ENCODE measurements at places on chromosomes 4 and X. TPM values are rescaled to one million over a fixed set of nuclear protein-coding genes. Genes with fewer than 3 reads are reported as not detected.

The SH3TC1 gene
- total RNA-seq = 71.7 TPM

The BRS3 gene
- total RNA-seq = not detected

The SLC26A1 gene
- 0.20 TPM for total RNA-seq

The SLC38A5 gene
- total RNA-seq = 21.5 TPM

DNA sequence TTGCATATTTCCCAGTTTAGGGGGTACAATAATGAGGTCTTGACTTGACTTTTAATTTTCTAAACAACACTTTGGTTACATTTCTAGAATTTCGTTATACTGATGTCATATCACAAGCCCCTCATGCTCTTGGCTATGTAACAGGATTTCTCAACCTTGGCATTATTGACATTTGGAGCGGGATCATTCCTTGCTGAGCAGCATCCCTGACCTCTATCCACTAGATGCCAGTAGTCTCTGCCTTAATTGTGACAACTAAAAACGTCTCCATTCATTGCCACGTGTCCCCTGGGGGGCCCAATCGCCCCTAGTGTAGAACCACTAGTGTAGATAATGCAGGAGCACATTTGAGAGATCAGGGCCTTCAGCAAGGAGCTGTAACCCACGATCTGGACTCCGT lies 234.2 kb upstream of the MID1 start:
- no peaks in the 10 kb centered on the region for H3K4me1 ChIP-seq
- no peaks in the 10 kb centered on the region for H3K27me3 ChIP-seq
- no peak overlapping the region for H3K27ac ChIP-seq
- no peak overlapping the region for H3K4me3 ChIP-seq
- H3K36me3 ChIP-seq = no peaks in the 10 kb centered on the region

- no peaks in the 10 kb centered on the region for H3K4me1 ChIP-seq
- H3K36me3 ChIP-seq = no peaks in the 10 kb centered on the region
- DNase-seq = no peak
- H3K27ac ChIP-seq = no peak overlapping the region
- no peak overlapping the region for H3K4me3 ChIP-seq
Observed at GRCh38 chr4:169070895-169071218, 60.8 kb upstream of the CBR4 start.

DNA sequence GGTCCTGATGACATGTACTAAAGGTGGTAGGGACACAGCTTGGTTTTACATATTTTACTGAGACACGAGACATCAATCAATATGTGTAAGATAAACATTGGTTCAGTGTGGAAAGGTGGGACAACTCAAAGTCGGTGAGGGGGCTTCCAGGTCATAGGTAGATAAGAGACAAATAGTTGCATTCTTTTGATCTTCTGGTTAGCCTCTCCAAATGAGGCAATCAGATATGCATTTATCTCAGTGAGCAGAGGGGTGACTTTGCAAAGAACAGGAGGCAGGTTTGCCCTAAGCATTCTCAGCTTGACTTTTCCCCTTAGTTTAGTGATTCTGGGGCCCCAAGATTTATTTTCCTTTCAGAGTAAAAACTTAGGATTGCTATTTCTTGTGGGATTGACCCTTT lies 706.9 kb downstream of the GLUD2 start:
- H3K36me3 ChIP-seq = no peaks in the 10 kb centered on the region
- H3K4me1 ChIP-seq = no peaks in the 10 kb centered on the region
- no peak for DNase-seq
- no peak overlapping the region for H3K4me3 ChIP-seq

DNA sequence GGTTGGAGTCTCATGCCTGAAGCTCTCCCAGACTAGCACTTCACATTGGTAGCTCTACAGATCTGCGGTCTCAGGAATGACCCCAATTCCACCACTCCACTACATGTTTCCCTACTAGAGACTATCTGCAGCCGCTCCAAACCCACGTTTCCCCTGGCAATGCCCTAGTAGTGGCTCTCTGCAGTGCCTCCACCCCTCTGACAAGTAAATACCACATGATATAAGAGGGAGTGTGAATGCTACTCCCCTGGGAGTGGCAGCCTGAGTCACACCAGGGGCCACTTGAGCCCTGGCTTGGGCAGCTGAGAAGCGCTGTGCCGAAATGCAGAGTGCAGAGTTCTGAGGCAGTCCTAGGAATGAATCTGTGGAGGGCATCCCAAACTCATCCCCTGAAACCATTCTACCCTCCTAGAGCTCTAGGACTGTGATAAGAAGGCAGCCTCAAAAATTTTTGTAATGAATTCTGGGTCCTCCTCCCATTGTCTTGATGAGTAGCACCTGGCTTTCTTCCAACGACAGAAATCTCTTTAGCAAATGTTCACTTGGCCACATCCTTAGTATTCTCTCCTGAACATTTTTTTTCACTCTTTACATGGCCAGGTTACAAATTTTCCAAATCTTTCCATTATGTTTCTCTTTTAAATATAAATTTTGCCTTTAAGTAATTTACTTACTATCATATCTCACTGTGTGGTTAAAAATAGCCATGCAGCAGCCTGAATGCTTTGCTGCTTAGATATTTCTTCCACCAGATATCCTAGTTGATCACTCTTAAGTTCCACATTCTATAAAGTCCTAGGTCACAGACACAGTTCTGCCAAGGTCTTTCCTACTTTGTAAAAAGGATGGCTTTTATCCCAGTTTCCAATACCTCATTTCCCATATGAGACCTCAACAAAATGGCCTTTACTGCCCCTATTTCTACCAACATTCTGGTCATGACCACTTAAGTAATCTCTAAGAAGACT lies 160.2 kb upstream of the CPEB2 start:
- H3K27ac ChIP-seq = peak overlapping the region; percentile 48
- H3K4me3 ChIP-seq = no peak overlapping the region
- H3K36me3 ChIP-seq = no peaks in the 10 kb centered on the region
- DNase-seq = peak; percentile 88
- H3K27me3 ChIP-seq = no peaks in the 10 kb centered on the region
- H3K4me1 ChIP-seq = no peaks in the 10 kb centered on the region

- H3K4me3 ChIP-seq = no peak overlapping the region
- H3K4me1 ChIP-seq = no peaks in the 10 kb centered on the region
- no peaks in the 10 kb centered on the region for H3K36me3 ChIP-seq
- H3K27ac ChIP-seq = no peak overlapping the region
- no peak for DNase-seq
Observed at GRCh38 chrX:40244980-40245379, 147.2 kb upstream of the BCOR start.

DNA sequence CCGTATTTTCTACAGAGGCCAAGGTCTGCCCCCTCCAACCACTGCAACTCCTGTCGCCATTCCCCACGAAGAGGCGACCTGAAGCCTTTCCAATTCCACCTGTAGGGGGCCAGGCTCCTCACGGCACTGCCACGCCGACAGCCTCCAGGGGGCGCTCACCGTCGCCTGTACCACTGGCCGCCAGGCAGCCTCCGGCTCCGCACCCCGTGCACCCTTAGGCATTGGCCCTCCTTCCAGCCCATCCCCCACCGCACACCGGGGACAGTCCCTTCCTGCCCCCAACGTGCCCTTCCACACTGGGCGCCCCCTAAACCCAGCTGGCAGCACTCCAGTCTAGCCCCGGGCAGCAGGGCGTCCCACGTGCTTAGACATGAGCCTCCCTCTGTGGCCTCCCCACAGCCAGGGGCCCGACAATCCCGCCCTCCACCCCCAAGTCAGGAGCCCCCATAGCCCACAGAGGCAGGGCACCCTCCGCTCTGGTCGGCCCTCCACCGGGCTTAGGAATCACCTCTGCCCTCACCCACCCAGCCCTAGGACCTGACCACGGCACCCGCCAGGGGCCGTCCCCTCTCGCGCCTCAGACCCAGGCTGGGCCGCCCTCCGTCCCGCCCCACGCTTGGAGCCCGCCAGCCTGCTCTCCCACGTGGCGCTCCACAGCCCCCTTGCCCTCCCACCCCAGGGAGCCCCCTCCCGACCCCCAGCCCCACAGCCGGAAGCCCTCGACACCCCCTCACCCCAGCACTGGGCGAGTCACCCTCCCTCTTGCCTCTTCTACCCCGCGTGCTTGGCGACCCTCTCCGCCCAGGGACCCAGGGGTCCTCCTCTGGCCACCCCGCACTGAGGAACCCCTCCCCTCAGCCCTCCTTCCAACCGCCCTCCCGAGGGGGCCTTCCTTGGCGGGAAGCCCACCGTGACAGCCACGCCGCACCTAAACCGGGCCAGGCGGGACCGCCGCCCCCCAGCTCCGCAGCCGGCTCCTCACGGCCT lies 711 bp downstream of the PNMA6E start:
- H3K27ac ChIP-seq = no peak overlapping the region
- H3K4me3 ChIP-seq = no peak overlapping the region
- no peaks in the 10 kb centered on the region for H3K27me3 ChIP-seq
- H3K36me3 ChIP-seq = no peaks in the 10 kb centered on the region
- H3K4me1 ChIP-seq = no peaks in the 10 kb centered on the region

DNA sequence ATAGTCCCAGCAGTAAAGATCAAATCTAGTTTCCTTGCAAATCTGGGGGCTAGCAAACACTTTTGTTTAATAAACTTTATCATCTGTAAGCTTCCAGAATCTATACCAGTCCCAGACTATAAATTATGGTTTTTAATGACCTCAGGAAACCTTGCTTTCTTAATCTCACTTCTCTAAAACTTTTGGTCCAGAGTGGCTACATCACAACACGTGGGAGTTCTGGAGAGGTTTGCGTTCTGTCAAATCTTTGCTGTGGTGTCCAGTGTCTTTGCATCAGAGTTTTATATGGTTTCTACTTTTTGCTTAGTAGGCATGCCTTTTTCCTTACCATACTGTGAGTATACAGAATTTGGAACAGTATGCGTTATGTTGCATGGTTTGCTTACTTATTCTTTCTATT lies 193.9 kb downstream of the ANK2 start:
- no peak for DNase-seq
- H3K4me1 ChIP-seq = no peaks in the 10 kb centered on the region
- H3K4me3 ChIP-seq = no peak overlapping the region
- no peaks in the 10 kb centered on the region for H3K36me3 ChIP-seq

- no peak overlapping the region for H3K4me3 ChIP-seq
- no peak overlapping the region for H3K27ac ChIP-seq
- H3K36me3 ChIP-seq = no peaks in the 10 kb centered on the region
- H3K4me1 ChIP-seq = no peaks in the 10 kb centered on the region
Observed at GRCh38 chr4:45944000-45944399, 179.9 kb downstream of the GABRG1 start.

DNA sequence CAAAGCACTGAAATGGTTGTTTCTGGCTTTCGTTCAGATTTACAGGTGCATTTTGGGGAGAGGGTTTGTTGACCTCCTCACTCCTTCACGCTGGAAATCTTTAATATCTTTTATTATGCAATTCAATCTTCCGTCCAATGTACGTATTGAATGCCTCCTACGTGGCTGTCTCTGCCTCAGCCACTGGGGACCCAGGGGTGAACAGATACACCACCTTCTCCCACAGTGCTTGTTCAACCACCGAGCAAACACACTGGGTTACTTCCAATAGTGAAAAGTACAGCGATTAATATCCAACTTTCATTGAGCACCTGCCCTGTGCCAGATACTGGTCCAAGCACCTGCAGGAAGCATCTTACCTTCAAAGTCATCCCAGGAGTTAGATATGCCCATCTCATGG lies 52.1 kb downstream of the NYX start:
- H3K36me3 ChIP-seq = no peaks in the 10 kb centered on the region
- H3K27ac ChIP-seq = no peak overlapping the region
- H3K4me3 ChIP-seq = no peak overlapping the region
- H3K27me3 ChIP-seq = no peaks in the 10 kb centered on the region
- no peaks in the 10 kb centered on the region for H3K4me1 ChIP-seq

DNA sequence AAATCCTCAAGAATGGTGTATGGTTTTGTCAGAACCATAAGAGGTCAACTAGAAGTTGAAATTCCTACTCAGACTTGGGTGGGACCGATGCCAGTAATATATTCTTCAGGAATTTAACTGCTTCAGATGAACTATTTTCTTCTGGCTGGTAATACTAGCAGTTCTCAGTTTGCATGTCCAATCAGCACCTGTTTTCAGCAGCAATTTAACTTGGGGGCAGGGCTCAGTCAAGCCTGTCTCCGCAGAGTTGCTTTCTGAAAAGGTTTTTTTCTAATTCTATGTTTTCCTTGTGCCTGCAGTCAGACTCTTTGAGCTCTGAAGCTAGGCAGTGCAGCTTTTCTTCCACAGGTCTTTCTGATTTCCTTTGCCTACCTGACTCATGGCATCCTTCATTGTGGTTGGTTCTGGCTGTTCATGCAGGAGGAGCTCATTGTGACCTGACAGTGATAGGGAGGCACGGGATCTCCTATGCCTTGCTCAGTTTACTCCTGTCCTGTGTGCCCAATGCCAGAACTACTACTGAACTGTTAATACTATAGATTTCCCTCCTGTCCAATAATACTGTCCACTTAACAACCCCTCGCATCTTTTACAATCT lies 17.3 kb upstream of the FMR1 start:
- no peaks in the 10 kb centered on the region for H3K27me3 ChIP-seq

- no peak for DNase-seq
- H3K4me1 ChIP-seq = no peaks in the 10 kb centered on the region
- no peaks in the 10 kb centered on the region for H3K36me3 ChIP-seq
- no peak overlapping the region for H3K4me3 ChIP-seq
- no peak overlapping the region for H3K27ac ChIP-seq
Observed at GRCh38 chr4:177367336-177367735, 57.7 kb downstream of the NEIL3 start.

DNA sequence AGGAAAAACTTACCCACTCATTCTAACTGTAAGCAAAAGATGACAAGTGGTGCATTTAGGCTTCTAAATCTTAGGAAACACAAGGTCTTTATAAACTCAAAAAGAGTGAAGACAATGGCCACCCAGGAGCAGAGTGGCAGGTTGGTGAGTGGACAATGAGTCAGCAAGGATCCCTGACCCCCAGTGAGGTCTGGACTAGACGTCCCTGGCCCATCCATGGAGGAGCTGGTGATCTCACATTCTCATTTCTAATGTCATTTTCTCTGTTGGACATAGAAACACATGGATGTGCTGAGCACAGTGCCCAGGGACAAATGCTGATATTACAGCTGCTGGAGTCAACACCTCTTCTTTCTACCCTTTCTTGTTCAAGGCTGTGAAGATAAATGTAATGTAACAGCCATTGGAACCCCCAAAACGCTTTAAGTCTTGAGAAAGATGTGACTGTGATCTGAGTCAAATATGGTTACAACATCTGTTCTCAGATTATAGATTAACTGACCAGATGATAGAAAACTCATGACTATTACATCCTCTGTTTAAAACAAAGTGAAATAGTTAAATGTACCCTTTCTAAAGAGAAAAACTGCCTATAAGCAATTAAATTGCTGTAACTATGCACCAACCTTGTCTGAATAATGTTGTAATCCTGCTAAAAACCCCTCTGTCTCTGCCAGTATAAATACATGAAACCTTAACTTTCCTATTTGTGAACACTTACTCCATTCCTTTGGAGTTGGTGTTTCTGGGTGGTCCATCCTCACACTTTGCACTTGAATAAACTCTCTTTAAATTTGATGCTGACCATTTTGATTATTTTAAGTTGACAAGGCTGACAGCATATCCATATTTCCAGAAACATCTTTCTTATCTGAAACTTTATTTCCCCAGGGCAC lies 92.7 kb downstream of the USP46 start:
- no peaks in the 10 kb centered on the region for H3K27me3 ChIP-seq
- H3K27ac ChIP-seq = no peak overlapping the region
- no peak for DNase-seq
- H3K4me3 ChIP-seq = no peak overlapping the region
